ENCODE measurements at places on chromosomes 6 and 20.

DNA sequence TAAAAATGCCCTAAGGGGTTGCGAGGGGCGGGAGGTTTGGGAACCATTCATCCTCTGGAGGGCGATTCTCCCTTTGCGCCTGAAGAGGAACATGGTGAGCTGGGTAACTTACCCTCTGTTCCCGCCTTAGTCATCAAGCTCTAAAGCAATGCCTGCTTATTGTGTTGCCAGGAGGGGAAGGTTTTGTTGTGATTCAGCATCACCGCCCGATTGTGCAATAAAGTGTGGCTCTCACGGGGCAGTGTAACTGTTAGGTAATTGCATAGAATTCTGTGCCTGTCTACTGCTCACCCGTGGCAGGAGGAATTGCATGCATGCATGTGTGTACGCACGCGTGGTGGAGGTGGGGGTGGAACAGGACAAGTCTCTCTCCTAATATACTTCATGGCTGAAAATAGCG, 95.5 kb upstream of the AGPAT4 start:
- DNase-seq: peak; percentile 38

DNA sequence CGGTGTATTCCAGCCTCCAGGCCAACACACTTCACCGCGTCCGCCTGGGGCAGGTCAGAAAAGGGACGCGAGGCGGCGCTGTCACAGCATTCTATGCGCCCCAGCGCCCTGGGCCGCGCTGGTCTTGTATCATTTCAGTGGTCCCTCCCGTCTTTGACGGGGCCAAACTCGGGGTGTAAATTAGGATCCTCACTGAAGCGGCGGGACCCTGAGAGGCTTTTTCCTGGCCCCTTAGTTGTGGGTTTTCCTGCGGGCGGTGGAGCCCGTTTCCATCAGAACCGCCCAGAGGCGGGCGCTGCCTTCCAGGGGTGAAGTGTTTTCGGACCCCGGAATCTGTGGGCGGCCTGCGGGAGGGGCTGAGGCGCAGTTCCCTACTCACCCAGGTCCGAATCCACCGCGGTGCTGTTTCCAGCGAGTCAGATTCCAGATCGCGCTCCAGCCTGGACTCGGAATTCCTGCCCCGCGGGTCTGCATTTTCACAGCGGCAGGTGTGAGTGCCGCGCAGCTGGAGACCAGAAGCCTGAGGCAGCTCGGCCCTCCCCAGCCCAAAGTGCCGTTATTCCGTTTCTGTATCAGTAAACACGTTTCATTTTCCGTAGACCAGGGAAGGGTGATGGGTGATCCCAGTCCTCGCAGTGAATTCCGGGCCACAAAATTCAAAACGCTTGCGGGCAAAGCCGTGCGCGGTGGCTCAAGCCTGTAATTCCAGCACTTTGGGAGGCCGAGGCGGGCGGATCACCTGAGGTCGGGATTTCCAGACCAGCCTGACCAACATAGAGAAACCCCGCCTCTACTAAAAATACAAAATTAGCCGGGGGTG, 3.9 kb upstream of the MICB start:
- DNase-seq: peak; percentile 76

DNA sequence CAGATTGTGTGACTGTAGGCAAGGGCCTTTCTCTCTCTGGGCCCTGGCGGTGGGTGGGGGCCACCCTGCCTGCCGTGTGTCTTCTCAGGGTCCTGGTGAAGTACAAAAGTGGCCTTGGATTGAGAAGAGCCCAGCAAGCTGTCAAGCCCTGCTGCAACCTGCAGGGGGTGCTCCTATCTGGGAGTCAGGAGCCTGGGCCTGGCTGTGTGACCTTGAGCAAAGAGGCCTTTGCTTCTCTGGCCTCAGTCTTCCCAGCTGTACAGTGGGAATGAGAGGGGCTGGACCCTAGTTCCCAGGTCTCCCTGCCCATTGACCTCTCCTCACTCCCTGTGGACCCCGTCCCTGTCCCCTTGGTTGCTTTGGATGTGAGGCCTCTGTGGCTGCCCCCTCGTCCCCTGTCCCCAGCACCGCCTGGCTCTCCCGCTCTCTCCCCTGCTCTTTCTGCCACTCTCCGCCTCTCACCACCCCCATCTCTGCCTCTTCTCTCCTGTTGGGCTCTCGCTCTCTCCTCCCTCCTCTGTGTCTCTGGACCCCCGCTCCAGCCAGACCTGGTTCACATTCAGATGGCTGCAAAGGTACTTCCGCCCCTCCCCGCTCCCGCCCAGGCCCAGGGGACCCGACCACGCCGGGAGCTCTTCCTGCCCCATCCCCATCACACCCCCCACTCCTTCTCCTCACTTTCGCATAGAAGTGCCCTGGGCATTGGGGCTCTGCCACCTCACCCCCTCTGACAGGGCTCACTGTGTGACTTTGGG, 46.7 kb downstream of the SRC start:
- DNase-seq: no peak

DNA sequence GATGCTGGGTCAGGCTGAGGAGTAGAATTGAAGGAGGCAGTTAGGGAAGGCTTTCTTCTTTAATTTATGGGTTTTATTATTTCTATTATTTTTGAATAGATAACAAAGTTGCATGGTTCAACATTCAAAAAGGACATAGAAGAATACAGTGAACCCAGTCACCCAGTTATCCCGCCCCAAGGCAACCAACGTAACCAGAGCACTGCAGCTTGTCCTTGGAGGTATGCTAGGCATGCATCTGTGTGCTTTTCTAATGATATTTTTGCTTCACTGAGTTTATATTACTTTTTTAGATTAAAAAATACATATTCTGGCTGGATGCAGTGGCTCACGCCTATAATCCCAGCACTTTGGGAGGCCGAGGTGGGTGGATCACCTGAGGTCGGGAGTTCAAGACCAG, 47.4 kb upstream of the DSN1 start:
- no peak for DNase-seq

DNA sequence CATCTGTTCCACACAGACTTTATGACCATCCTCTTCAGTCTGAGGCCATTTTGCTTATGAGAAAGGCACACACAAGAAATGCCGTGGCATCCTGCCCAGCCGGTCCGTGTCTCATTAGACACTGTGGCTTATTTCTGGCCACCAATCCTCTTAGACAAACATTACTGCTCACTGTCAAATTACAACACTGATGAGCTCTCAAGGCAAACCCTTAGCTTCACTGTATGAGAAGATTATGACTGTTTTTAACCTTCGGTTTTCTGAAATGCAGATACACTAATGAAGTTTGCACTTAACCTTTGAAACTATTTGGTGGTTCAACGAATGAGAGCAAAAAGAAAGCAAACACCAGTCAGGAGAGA, 50.5 kb upstream of the DST start:
- DNase-seq: peak; percentile 59

All from omental fat pad (tissue), 4 donors.